ENCODE measurements at places on chromosomes 16 and 17. TPM values are rescaled to one million over a fixed set of nuclear protein-coding genes. Genes with fewer than 3 reads are reported as not detected.

DNA sequence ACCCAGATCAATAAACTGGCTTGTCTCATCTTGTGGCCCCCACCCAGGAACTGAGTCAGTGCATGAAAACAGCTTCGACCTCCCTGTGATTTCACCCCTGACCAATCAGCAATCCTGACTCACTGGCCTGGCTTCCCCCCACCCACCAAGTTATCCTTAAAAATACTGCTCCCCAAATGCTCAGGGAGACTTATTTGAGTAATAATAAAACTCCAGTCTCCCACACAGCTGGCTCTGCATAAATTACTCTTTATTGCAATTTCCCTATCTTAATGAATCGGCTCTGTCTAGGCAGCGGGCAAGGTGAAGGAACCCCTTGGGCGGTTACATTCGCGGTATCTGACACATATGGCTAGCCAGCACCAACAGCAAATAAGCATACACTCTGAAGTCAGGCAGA, 9.8 kb upstream of the RABEP1 start:
- no peak for DNase-seq

CCL16 gene
- not detected for total RNA-seq

DNA sequence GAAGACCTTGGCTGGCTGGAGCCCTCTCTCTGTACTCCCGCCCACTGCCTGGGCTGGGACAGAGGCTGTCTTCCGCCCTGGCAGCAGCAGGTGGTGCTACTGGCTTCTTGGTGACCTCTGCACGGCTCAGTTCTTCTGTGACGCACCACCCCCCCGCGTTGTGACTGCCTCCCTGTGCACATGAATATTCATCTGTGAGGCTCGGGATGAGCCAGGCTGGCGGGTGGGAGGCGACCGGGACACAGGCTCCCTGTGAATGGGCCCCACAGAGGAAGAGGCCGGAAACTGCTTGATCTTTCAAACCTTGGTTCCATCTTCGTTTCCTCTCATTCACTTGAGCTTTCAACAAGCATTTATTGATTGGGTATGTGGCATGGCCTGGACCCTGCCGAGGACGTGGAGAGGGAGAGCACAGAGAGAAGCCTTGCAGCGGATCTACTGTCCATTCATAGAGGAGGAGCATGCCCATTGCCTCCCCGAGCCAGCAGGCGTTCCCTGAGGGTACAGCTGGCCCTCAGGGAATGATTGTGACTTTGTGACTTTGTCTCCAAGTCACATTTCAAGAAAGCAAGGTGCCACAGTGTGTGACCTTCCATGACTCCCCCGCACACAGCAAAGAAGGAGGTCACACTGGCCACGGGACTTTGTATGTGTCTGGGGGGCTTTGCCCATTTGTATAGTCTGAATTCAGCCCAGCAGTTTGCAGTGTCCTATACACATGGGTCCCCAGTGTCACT, 45.0 kb downstream of the B9D1 start:
- DNase-seq = no peak

- peak; percentile 39 for DNase-seq
Measured at GRCh38 chr16:73023320-73023719, 24.6 kb downstream of the ZFHX3 start.

- no peak for DNase-seq
Measured at GRCh38 chr17:5430413-5430999, 8.4 kb downstream of the C1QBP start.

GRCh38 chr17:76407509-76407908, 23.1 kb downstream of the SPHK1 start:
- DNase-seq = no peak

PYDC1 gene
- not detected for total RNA-seq

GRCh38 chr17:28227316-28228108, 91.5 kb upstream of the TMEM97 start:
- no peak for DNase-seq

DNA sequence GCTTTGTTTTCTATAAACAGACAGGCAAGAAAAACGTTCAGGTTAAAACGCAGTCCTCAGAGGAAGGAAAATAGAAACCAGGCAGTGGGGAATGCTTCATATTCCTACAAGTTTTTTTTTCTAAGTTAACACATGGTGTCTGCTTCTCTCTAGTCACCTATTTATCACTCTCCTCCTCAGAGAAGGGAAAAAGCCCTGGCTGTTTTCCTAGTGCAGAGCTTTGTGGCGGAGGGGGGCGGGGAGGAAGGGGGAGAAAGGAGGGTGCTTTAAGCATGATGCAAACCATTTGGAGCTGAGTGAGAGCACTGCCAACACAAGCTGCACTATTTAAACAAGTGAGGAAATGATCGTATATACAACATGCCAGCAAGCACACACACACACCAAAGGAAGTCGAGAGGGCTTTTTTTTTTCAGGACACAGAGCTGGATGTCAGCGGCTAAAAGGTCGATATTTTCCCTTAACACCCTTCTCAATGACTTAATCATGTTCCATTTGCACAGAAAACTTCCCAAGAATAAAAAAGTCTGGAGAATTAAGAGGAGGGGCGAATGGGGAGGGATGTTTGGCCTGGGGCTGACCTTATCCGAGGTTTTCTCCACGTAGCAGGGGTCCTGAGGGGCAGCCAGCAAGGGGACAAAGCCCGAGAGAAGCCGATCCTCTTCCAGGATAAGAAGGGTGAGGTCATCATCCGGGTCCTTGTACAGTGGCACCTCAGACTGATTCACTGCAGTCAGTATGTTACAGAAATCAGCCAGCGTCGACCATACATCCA, 117.4 kb downstream of the HIC1 start:
- no peak for DNase-seq

DNA sequence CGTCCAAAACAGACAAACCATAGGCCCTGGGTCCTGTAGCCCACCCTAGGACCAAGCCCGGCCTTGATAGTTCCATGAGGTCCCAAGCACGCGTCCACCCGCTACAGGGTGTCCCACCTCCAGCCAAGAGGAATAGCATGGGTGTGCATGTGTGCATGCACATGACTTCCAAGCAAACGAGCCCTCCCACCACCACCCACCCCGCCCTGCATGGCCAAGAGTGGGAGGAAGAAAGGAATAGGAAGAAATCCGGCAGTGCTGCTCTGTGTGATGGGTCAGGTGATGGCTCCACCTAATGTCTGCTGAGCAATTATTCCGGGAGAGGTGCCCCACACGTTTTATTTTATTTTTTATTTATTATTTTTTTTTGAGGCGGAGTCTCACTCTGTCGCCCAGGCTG, 184.6 kb downstream of the ZNF423 start:
- no peak for DNase-seq

GRCh38 chr17:37605081-37605480, 4.1 kb downstream of the SYNRG start:
- no peak for DNase-seq

- DNase-seq = no peak
Measured at GRCh38 chr17:64538508-64539130, 31.8 kb downstream of the CEP95 start.

DNA sequence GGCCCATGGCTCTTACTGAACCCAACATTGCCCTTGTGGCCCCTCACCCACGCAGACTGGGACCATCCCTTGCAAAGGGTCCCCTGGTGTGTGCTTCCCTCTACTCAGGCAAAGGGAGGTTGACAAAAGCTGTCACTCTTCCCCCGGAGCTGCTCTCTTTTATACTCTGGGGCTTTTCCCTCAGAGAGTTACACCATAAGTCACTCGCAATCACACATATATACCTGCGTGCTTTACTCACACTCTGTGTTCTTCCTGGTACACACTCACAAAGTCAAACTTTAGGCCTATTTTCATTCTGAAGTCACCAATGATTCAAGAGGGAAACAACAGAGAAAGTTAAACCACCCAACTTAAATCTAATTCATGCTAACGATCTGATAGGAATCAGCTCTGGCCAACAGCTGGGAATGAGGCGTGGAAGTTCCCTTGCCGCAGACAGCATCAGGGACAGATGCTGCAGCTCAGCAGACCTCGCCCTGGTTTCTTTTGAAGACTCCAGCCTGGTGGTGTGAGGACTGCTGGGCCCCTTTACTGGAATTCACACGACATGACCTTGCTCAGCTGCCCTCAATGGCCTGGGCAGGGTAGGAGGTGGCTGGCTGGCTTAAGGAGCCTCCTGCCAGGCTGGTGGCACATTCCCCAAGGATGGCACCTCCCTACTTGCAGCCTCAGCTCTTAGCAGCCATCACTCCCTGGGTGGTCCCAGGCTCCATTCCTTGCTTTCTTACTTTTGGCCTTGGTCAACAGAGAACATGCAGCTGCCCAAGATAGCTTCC, 27.3 kb downstream of the HIC1 start:
- no peak for DNase-seq

DNA sequence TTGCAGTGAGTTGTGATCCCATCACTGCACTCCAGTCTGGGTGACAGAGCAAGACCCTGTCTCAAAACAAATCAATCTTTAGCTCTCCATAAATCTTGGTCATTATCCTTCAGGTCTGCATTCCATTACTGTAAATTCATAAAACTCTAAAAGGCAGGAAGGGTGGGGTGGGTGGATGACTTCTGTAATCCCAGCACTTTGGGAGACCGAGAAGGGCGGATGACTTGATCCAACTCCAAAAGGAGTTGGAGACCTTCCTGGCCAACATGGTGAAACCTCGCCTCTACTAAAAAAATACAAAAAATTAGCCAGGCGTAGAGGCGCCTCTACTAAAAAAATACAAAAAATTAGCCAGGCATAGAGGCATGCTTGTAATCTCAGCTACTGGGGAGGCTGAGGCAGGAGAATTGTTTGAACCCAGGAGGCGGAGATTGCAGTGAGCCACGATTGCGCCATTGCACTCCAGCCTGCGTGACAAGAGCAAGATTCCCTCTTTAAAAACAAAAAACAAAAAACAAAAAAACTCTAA, 2.2 kb upstream of the UBE2Z start:
- DNase-seq = no peak

CHST4 gene
- 0.26 TPM for total RNA-seq

GAA gene
- total RNA-seq = 61.4 TPM

ZNF778 gene
- 11.7 TPM for total RNA-seq

DNA sequence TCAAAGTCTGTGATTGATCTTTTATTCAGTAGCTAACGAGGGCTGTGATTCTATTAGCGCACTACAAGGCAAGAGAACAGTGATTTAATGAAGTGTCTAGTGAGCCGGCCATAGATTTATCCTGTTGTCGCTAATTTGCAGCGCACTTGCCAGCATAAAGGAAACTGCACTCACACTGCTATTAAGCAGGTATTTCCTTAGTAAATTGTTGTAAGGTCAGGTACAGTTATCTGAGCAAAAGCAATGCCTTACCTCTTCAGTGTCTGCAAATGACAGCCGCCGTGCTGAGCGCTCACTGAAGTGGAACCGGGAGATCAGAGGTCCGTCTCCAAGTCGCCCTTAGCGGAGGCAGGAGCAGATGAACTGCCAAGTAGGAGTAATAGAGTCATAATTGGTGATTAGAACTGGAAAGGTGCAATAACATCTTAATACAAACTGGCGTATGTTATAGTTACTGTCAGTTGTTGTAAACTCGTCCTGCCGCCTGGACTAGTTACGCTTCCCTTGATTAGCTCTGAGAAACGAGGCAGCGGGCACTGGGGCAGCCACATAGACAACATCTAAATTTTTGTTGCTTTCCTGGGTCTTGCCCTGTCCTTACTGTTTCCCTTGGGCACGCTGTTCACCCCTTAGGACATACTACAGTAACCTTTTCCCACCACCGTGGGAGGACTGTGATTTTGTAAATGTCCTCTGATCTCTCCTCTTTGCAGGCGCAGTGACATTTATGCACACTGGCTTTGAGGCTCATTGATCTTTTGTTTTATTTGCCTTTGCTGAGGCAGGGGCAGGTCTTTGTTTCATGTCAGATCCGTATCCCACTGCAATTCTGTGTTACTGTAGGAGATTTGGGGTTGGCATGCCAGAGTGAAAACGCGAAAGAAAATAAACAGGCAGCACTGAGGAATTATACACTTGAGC, 363.1 kb downstream of the WWOX start:
- DNase-seq = no peak

DNA sequence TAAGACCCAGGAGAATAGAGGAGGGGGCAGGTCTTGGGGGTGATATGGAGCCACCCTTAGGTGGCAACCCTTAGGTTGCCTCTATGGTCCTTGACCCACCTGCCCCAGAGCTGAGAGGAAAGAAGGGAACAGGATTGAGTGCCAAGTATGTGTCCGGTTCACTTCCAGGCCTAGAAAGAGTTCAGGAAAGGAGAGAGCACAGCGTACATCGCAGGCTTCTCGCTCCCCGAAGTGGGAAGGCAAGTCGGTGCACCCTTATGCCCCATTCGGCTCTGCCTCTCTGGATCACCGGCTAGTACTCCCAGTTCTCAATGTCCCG, 631 bp downstream of the SP6 start:
- no peak for DNase-seq

DNA sequence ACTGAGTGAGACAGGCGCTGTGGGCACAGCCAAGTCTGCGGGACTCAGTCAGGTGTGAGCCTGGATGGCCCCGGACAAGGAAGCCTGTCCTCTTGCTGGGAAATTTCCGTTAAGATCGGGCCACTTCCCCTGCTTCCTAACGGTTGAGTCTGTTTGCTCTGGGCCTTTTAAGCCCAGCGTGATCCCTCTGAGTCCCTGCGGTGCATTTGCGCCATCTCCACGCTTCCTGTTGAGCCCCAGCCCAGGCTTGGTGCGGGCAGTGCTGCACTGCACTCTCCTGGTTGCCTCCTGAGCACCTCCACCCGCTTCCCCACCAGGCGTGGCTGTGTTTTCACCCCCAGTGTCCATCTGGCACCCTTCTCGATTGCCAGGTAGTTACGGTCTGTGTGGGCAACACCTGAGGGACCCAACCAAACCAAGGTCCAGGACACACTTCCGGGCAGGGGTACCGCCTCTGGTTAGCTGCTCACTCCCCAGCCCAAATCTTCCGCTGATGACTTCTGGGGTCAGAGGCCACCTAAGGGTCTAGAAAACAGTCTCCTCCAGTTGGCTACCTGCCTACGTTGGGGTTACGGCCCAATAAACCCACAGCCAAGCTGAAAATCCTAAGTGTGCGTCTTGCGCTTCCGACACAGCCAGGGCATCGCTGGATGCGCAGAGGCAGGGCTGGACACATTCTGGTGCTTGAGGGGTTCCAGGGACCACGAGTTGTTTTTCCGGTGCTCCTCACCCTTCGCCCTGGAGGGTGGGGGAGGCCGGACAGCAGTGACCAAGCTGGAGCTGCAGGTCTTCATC, 1.4 kb upstream of the SLC25A10 start:
- no peak for DNase-seq

DNA sequence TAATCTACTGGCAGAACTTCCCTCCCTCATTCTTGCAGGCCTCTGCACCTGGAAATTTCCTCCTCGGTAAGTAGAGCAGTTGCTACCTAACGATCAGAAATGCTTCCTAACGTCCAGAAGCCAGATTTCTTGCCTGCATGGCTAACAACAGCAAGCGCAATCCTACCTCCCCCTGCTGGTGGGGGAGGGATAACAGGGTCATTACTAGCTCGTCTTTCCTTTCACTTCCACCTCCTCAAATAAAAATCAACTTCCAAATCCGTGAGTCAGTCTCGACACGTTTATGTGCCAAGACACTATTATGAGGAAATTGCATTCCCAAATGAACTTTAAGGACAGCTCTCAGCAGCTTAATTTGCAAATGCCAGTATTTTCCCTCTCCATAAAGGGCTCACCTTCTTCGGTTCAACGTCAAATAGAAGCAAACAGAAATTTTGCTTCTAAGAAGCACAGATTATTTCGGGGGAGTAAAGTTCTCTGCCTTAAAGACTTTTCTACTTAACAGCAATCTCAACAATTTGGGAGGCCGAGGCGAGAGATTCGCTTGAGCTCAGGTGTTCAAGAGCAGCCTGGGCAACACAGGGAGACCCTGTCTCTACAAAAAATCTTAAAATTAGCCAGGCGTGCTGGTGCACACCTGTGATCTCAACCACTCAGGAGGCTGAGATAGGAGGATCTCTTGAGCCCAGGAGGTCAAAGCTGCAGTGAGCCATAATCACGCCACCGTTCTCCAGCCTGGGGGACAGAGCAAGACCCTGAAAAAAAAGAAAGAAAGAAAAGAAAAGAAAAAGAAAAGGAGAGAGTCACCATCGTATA, 188.6 kb upstream of the PSMD7 start:
- no peak for DNase-seq

Measured in mesenteric fat pad (tissue), 1 donor.